ENCODE measurements at places on chromosomes 11 and 22.

GRCh38 chr11:68189082-68189481, 24.0 kb downstream of the KMT5B start:
- DNase-seq = no peak

GRCh38 chr22:44972363-44973083, 37.3 kb downstream of the PHF21B start:
- DNase-seq = no peak

- no peak for DNase-seq
Observed at GRCh38 chr22:47166446-47167016, 404.1 kb downstream of the TBC1D22A start.

GRCh38 chr22:37007651-37008050, 11.6 kb downstream of the TST start:
- DNase-seq = no peak

DNA sequence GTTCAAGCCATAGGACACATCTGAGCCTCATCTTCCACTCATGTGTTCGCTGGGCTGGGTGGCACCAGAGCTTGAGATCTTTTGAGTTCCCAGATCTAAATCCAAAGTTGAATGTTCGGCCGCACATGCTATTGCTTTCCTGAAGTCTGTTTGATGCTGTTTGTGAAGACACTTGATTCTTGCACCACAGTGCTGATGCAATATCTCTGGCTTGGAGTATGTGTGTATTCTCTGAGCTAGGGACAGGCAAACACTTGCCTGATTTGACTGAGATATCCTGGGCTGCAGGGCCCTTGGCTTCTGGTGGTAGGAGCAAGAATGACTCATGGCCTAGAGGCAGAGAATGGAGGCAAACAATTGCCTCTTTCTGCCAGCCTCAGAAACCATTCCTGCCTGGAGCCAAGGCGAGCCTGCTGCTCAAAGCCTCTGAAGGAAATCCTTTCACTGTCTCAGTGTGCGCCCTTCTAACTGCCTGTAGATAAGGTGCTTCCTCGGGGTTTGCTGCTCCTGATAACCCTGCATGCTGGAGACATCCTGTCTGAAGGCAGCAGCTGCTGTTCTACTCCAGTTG, 73.0 kb downstream of the CYB5R2 start:
- no peak for DNase-seq

- DNase-seq = peak; percentile 8
Observed at GRCh38 chr11:61362542-61362875, 335 bp downstream of the TMEM138 start.

- DNase-seq = no peak
Observed at GRCh38 chr11:20055312-20055711, 105.0 kb downstream of the DBX1 start.

- DNase-seq = peak; percentile 36
Observed at GRCh38 chr11:46537537-46538295, 56.1 kb downstream of the AMBRA1 start.

DNA sequence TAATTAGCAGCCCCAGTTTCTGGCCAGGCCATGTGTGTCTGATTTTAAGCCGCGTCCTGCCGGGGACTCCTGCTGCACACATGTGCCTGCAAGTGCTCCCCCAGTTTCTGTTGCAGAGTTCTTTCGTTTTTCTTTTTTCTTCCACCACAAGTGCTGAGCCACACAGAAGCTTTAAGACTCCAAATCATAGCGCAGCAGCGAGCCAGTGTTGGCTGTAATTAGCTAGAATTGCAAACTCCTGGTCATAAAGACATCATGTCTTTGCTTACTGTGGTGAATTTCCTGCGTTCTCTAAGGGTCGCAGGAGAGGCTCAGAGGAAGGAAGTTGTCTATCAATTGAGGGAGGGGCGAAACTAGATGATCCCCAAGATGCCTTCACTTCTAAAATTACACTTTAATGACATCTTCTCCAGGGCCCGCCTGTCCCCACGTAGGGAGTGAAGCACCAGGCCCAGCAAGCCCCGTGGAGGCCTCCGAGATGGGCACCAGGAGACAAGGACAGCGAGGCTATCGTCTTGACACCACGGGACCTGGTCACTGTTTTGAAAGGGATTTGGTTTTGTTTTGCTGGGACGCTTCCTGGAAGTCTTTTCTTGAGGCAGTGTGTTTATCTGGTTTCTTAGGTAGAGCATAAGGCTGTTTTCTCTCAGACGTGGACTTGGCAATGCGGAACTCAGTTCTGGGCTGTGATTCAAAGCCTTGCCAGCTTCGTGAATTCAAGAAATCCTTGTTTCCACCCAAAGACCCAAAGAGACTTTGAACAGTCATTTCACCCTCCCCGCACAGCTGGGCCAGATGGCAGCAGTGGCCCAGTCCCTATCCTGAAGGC, 71.8 kb downstream of the UBASH3B start:
- peak; percentile 21 for DNase-seq

- no peak for DNase-seq
Observed at GRCh38 chr11:14642873-14643696, 519 bp upstream of the PDE3B start.

DNA sequence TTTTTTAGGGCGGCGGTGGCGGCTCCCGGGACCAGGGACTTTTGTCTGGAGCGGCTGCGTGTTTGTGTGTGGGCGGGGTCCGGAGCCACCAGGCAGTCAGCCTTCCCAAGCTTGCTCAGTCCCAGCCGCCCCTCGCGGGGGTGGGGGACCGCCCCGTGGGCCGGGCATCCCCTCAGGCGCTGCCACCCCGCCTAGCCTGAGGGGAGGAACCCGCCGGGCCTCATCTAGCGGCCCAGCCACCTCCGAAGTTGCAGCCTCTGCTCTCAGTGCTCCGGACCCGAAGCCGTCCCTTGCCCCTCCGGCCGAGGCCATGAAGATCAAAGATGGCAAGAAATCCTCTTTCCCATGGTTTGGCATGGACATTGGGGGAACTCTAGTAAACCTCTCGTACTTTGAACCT, 235.2 kb downstream of the OR4C45 start:
- DNase-seq = no peak

- no peak for DNase-seq
Observed at GRCh38 chr11:66073669-66074068, 3.6 kb downstream of the PACS1 start.

DNA sequence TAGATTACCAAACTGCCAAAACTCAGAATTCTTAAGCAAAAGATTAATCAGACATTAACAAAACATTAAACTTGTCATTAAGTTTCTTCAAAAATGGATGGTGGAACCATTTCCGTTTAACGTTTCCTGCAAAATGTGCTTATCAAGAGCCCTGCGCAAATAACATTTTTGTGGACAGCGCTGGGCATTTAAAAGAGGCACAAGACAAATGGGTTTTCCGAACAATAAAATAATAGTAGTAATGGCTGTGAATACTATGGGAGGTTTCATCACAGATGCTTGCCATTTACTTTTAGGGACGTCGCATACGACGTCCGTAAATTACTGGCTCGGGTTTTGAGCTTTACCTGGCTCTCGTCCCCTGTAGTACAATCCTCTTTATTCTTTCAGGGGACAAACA, 1.1 kb downstream of the NPAT start:
- DNase-seq = no peak

DNA sequence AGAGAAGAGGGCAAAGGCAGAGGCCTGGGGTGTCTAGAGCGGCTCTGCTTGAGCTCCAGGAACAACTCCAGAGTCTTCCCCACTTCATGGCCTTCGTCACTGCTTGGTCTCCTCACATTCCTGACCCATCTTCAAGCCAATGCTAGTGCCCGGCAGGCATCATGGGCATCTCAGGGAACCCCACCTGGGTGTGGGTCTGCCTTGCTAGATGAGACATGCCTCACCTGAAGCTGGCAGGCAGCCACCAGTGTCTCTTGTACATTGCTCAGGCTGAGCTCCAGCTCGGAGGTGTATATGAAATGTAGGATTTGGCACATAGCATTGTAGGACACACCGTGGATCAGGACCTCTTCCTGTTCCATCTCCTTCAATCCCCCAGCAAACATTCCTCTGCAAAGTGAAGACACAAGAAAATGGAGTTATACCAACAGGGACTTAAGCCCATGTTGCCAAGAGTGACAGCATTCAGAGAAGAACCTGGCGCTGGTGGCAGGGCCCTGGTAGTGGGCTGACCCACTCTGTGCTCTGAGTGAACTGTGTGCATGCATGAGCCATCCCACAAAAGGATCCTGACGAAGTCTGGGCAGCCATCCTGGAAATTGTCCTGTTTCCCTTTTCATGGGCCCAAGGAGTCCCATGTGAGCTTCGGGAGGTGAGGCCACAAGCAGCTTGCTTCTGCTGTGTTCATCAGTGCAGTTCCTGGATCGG, 24.3 kb downstream of the KLHL22 start:
- DNase-seq = no peak

- DNase-seq = no peak
Observed at GRCh38 chr22:24303007-24303406, 32.4 kb downstream of the SPECC1L start.

DNA sequence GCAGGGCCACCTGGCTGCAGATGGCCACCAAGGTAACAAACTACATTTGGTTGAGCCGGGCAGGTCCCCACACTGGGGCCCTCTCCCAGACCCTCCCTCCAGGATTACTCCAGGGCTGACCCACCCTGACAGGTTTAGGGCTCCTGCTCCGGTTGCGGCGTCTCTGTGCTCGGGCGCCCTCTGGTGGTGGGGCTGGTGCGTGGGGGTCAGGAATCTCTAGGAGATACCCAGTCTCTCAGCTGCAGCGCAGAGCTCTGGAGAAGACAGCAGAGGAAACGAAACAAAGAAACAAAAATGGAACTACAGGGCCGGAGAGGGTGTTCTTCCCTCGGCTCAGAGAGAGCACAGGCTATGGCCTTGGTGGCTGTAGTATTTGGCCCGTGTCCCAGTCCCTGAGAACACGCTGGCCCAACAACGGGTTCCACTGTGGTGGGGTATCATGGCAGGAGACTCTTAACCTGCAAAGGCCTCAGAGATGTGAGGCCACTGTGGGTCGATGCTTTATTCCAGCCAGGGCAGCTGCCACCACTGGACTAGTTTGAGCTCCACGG, 2.4 kb downstream of the C11orf96 start:
- DNase-seq = peak; percentile 70

- DNase-seq = no peak
Observed at GRCh38 chr11:133969112-133969511, 12.3 kb upstream of the IGSF9B start.

DNA sequence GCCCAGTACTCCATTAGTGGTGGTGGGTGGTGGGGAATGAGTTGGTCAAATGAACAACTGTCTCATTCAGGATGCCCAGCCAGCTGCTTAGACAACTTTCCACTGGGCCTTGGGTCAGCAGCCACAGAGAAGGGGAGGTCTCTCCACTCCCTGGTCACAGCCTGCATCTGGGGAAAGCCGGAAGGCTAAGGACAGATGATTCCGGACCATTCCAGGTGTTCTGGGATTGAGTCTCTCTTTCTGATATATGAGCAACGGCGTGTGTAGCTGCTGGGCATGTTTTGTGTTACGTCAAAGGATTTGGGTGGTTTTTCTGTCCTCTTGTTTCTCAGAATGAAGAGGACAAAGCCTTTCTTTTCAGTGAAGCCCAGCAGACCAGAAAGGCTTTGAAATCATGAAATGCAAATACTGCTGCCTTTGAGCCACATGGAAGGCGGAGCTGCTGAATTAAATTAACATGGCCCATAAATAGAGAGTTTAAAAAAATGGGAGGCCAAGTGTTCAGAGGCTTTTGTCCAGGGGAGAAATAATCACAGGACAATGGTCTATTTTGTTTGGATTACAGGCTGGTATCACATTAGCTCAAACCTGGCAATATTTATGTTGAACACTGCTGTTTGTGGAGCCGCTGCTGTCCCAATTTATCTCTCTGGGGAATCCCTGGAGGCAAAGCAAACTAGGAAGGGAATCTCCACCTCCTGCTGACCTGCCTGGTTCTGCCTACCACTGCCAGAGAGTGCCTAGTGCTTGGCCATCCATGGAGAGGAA, 234.4 kb upstream of the E2F8 start:
- DNase-seq = no peak

- no peak for DNase-seq
Observed at GRCh38 chr11:84407091-84407490, 1120.9 kb upstream of the CCDC90B start.

GRCh38 chr11:46484101-46484500, 92.5 kb upstream of the CHRM4 start:
- DNase-seq = no peak

- DNase-seq = no peak
Observed at GRCh38 chr22:17647991-17648390, 9.4 kb downstream of the BCL2L13 start.

DNA sequence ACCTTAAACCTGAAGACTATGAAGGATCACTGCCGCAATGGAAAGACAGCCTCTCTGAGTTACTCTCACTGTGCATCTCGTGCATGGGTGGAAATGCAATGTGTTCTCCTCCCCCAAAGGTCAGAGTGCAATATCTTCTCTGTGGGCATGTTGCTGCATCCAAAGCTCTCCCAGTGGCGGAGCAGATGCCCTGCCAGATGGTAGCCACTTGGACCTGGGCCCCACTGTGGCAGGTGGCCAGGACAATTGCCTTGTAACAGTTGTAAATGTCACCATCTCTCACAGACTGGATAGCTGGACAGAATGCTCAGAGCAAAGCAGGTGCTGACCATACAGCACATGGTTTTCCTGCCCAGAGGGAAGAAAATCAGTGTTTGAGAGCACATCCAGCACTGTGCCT, 542.0 kb downstream of the FAM181B start:
- DNase-seq = no peak

DNA sequence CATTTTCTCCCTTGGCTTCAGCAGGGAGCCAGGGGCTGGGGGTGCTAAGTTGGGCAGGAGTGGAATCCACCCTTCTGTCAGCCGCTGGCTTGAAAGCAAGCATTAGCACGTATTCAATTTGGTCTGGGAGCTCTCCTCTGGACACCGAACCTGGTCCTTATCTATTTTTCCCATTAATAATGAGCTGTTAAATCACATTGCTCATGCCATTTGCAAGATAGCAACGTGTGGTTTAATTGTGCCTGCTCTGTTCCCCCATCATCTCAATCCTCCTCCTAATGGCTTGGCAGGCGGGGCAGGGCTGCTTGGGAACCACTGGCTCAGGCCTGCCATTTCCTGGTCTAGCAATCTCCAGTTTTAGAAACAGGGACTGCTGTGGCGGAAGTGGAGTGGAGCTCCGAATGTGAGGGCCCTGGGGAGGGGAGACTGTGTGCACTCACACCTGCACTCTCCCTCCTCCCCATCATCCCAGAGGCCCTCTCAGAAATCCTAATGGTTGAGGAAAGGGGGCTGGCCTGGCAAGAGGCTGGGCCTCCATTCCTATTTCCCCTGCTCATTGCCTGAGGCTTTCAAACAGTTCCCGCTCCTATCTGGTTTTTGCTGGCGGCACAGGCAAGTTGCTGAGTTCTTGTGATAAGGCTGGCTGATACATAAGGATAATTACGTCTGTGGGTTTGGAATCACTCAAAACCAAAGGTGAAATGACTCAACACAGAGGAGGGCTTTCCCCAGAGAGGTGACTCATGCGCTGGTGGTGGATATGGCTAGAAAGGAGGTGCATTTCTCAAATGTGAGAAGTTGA, 201.2 kb upstream of the E2F8 start:
- DNase-seq = peak; percentile 55

GRCh38 chr22:23000657-23001347, 69.5 kb upstream of the GNAZ start:
- no peak for DNase-seq

DNA sequence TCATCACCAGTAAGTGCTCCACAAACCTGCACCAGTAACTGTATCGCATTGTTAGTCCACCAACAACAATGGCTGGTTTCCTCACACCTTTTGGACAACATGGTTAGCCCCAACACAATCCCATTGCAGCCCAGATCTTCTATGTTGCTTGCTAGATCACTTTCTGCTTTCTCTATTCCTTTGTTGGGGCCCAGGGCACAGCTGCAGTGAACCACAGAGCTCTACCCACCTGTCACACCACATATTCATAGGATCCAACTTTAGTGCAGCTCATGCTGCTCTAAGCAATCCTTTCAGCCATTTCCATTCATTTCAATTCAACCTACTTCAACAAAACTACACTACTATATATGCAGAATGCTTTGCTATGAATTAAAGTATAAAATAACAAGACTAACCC, 364.3 kb downstream of the DCDC1 start:
- DNase-seq = no peak
